WTC11 (cell line): ENCODE measurements at places on chromosomes 5 and 9. TPM values are rescaled to one million over a fixed set of nuclear protein-coding genes. Genes with fewer than 3 reads are reported as not detected.

- DNase-seq: no peak
These were observed 42.1 kb downstream of the FOCAD start for GRCh38 chr9:20726144-20726543.

- no peak for DNase-seq
These were observed 293.4 kb downstream of the YTHDC2 start for GRCh38 chr5:113806904-113807303.

DNA sequence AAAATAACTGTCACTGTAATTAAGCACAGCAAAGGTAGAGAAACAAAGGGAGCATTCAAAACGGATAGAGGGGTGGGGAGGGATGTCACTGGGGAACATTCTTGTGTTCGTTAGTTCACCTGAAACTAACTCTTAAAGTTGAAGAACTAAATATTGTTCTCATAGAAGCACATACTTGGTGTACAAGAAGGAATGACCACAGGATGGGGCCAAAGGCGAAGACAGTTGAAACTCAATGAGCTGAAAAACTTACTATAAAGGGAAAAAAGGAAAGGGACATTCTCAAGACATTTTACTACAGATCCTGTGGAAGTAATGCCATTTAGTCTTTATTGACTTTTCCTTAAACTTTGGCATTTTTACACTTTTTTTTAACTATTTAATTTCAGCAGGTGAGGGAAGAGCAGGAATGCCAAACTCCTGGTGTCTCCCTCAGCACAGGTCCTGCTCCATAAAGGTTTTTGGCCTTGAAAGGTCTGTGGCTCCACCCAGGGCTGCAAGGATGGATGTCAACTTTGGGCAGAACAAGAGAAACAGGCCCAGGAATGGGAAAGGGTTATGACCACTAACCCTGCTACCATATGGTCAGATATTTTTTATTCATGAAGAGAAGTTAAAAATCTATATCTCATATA lies 197.6 kb upstream of the RASA1 start:
- DNase-seq: no peak

DNA sequence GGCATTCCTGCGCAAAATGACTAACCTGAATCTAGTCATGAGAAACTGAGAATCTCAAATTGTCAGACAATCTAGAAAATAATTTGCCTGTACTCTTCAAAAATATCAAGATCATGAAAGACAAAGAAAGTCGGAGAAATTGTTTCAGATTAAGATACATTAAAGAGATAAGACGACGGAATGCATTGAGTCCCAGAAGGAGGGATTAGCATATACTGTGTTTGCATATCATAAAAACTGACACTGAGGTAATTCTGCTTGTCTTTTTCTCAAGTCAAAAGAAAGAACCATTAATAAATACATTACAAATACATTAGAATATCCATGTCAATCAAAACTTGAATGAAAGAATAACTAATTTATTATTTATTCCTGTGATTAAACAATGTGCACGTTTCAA lies 88.4 kb downstream of the CDH12 start:
- DNase-seq: no peak

- DNase-seq: no peak
These were observed 243.0 kb downstream of the PSAT1 start for GRCh38 chr9:78539904-78540303.

DNA sequence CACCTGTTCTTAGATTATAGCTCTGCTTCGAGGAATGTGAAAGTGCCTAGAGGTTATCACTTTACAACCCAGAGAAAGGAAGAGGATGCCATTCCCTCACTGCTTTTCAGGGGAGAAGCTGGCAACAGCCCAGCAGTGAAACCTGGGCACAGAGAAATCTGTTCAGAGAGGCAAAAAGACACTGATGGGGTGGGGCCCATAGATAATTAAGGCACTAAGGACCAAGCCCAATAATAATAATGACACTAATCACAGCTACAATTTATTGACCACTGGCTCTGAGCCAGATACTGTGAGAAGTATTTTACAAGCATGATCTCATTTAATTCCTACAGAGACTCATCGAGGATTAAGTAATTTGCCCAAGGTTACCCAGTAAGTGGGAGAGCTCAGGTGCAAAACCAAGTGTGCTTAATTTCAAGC lies 168.3 kb downstream of the PIK3R1 start:
- no peak for DNase-seq

- DNase-seq: no peak
These were observed 41.8 kb downstream of the FNBP1 start for GRCh38 chr9:130001190-130001589.

DNA sequence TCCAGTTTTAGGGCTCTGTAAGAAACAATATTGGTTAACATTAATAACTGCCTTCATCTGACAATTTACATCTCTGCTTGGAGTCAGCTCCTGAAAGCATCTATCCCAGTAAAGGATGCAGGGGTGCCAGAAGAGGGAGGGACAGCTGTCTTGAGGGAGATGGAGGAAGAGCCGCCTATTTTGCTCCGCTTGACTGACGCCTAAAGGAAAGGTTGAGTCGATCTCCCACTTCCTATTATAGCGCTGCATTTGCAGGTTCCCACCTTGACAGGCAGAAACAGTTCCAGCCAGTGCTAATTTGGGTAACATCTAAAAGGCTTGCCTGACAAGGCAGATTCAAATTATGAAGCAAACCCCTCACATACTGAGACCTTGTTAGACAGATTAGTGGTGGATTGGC lies 374.6 kb downstream of the SPATA31D1 start:
- DNase-seq: no peak

DNA sequence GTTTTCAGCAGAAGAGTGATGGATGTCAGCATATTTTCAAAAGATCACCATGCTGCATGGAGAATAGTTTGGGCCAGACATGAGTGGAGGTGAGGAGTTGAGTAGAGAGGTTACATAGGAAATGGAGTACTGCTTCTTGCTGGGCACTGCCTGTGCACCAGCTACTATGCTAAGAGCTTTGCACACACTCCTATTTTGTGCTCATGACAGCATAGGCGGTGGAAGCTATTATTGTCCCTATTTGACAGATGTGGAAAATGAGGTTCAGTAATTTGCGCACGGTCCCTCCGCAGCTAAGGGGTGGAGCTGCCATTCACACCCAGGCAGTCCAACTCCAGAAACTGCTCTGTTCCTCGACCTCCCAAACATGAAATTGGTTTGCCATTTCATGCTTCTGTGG lies 67.8 kb downstream of the ENTREP1 start:
- DNase-seq: no peak

GRCh38 chr5:74028406-74028805 lies 402.4 kb downstream of the ARHGEF28 start:
- DNase-seq: no peak

DNA sequence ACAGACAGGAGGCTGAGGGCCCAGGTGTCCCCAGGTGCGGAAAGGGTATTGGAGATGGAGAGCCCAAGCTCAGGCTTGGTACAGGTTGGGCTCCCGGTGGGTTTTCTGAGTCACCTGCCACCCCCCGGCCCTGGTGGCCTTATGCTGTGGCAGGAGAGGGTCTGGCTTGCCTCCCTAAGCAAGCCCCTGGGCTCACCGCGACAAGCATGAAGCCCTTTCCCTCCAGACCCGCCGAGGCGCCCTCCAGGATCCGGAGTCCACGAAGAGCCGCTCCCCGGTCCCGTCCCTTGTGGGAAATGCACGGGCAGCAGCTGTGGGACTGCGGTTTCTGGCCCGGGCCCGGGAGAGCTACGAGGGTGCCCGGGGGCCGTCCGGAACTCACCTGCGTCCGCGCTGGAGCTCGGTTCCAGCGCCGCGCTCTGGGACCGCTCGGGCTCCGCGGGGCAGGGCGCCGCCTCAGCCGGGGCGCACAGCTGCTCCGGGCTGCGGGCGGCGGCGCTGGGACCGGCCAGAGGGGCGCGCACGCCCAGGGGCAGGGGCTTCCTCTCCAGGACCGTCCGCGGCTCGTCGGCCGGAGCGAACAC lies 757 bp downstream of the SAPCD2 start:
- peak; percentile 35 for DNase-seq

- no peak for DNase-seq
These were observed 25.5 kb downstream of the INSYN2B start for GRCh38 chr5:169954786-169955185.

DNA sequence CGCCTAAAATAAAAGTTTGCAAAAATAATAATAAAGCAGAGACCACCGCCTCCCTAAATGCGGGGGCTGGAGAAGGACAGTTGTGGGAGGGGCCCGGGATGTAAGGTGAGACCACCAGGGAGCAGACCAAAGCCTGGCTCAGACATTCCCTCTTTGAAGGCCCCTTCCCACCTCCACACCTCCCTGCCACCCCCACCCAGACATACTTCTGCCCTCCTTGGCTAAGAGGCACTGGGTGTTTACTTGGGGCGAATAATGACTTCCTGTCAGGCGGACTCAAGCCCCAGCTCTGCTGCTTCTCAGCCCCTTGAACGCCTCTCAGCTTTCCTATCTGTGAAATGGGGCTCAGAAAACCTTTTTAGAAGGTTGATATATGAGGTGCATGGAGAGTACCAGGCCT lies 58.8 kb upstream of the GGTA1 start:
- no peak for DNase-seq

DNA sequence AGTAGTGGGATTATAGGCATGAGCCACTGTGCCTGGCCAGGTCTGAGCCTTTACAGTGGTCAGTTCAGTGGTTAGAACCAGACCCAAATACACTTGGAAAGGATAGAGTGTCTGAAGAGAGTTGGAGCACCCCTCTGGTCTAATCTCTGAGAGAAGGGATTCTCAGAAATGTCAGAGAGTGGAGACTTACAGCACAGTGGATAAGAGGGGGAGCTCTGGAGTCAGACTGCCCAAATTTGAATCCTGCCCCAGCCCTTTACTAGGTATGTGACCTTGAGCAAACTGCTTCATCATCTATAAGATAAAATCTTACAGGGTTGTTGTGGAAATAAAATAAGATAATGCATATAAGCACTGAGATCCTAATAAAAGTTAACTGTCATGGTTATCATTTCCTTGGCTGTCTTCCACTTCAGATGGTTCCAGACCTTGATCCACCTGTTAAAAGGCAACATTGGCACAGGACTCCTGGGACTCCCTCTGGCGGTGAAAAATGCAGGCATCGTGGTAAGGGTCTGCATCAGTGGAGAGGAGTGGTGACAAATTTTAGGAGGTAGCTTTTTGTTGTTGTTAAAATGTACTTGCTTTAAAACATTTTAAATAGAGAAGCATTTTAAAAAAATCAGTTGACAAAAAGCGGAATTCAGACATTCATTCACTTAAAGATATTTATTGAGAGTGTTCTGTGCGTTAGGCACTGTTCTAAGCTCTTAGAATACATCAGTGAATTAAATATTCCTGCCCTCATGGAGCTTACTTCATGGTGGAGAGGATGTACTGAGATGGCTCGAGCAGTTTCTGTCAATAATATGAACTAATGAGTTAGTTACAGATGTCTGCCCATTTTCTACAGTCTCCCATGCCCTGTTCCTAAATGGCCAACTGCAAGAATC lies 16.0 kb downstream of the SLC36A1 start:
- peak; percentile 72 for DNase-seq

GRCh38 chr5:107329850-107330249 lies 340.9 kb downstream of the EFNA5 start:
- DNase-seq: no peak

- DNase-seq: no peak
These were observed 7.2 kb upstream of the DUSP1 start for GRCh38 chr5:172777881-172778814.

Gene EPB41L4A
- total RNA-seq: 5.2 to 8.3 TPM (median 6.5 TPM) in 3 replicates

Gene SAXO1
- total RNA-seq: 0.02 to 0.09 TPM (median 0.09 TPM) in 3 replicates

Gene FAM81B
- total RNA-seq: 0.39 TPM in 1 of 3 replicates, not detected in the others

Gene LHX3
- total RNA-seq: 0.11 TPM in 1 of 3 replicates, not detected in the others

Gene NTRK2
- 0.02 to 0.05 TPM (median 0.05 TPM) in 3 replicates for total RNA-seq

Gene PCDHGB5
- total RNA-seq: 7.6 to 9.7 TPM (median 7.7 TPM) in 3 replicates

Gene DIPK1B
- total RNA-seq: 45.4 to 49.8 TPM (median 48.9 TPM) in 3 replicates

Gene PPP3R2
- not detected in 3 replicates for total RNA-seq

Gene ENC1
- 10.7 to 18.3 TPM (median 11.4 TPM) in 3 replicates for total RNA-seq

Gene TNIP1
- 41.1 to 48.9 TPM (median 47.0 TPM) in 3 replicates for total RNA-seq
